Osteoblast (primary cell): ENCODE measurements at places on chromosomes 1 and 21. TPM values are rescaled to one million over a fixed set of nuclear protein-coding genes. Genes with fewer than 3 reads are reported as not detected.

DNA sequence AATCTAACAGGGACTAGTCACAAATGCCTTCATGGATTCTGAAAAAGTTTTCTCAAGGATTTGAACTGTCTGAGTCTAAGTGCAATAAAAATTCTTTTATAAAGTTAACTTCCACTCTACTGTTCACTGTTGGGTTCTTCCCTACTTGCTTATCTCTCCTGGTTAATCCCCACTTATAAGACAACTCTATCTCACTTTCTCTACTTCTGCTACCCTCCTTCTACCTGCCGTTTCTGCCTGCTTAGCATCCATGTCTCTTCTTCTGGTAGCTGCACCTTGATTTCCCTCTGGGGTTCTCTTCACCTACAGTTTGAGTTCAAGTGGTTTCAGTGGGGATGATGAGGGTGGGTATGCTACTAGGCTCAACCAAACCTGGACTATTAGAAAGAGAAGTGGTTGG lies 6.0 kb downstream of the TSHB start:
- no peak for DNase-seq
- no peaks in the 10 kb centered on the region for H3K36me3 ChIP-seq
- H3K27me3 ChIP-seq: peaks cover 30% of the 10 kb centered on the region

DNA sequence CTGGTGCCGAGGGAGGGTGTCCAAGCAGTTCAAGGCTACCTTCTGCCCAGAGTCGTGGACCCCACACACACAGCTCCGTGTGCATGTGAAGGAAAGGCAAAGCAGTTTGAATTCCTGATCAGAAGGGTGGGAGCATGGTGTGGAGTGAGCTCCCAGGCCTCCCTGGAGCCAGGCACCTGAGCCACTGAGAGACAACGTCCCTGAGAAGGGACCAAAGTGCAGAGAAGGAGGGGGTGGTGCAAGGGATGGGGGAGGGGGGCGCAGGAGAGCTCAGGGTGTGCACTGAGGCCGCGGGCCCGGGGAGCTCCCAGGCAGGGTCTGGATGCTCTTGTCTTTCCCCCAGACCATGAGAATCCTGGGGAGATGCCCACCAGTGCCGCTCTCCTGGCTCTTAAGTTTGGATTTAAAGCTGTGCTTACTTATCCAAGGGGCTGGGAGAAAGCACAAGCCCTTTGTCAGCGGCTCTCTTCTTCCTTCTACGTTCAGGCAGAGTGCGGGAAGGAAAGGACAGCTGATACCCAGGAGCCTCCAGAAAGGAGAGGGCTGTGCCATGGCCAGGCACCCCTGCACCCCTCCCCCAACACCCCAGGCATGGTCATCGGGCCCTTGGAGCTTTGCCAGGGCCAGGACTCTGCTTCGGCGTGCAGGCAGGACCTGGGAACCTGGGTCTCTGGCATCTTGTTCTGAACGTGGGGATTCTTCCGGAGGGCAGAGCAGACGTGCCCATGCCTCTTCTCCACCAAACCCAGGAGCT lies 24.1 kb downstream of the ACTA1 start:
- no peaks in the 10 kb centered on the region for H3K36me3 ChIP-seq
- H3K27me3 ChIP-seq: peaks cover 36% of the 10 kb centered on the region
- H3K4me1 ChIP-seq: peaks cover 6% of the 10 kb centered on the region
- DNase-seq: peak; percentile 52

The AGMAT gene
- total RNA-seq: 2.2 and 2.7 TPM in 2 replicates

GRCh38 chr1:33949570-33949969 lies 85.7 kb downstream of the HMGB4 start:
- H3K27ac ChIP-seq: no peak overlapping the region
- no peak overlapping the region for H3K4me3 ChIP-seq
- no peaks in the 10 kb centered on the region for H3K36me3 ChIP-seq
- no peaks in the 10 kb centered on the region for H3K4me1 ChIP-seq
- H3K27me3 ChIP-seq: no peaks in the 10 kb centered on the region
- no peak for DNase-seq

- no peak for DNase-seq
- H3K36me3 ChIP-seq: peaks cover 47% of the 10 kb centered on the region
- no peak overlapping the region for H3K4me3 ChIP-seq
These were observed 65.9 kb upstream of the LBR start for GRCh38 chr1:225493591-225494246.

- H3K4me3 ChIP-seq: no peak overlapping the region
- H3K36me3 ChIP-seq: no peaks in the 10 kb centered on the region
- H3K27me3 ChIP-seq: no peaks in the 10 kb centered on the region
- peak overlapping the region; percentile 66 for H3K27ac ChIP-seq
- DNase-seq: no peak
- peaks cover 25% of the 10 kb centered on the region for H3K4me1 ChIP-seq
These were observed 716.2 kb downstream of the NCAM2 start for GRCh38 chr21:21714426-21714825.

DNA sequence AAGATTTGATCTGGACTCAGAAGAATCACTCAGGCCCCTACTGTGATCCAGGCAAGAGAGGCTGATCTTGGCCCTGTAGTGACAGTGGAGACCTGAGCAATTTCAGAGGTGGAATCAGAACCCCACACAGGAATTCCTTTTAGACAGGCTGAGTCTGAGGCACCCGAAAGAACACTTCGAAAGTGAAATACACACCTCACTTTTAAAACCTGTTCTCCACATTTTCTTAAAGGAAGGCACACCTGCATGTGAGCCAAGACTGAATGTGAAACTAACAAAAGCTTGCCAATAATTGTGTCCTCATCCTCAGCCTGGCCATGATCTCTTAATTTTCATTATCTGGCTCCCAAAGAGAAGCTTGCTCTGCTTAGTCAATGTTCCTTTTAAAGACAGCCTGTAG lies 32.2 kb downstream of the SIPA1L2 start:
- H3K27me3 ChIP-seq: no peaks in the 10 kb centered on the region
- H3K36me3 ChIP-seq: no peaks in the 10 kb centered on the region
- no peak overlapping the region for H3K27ac ChIP-seq
- no peak overlapping the region for H3K4me3 ChIP-seq
- no peaks in the 10 kb centered on the region for H3K4me1 ChIP-seq

DNA sequence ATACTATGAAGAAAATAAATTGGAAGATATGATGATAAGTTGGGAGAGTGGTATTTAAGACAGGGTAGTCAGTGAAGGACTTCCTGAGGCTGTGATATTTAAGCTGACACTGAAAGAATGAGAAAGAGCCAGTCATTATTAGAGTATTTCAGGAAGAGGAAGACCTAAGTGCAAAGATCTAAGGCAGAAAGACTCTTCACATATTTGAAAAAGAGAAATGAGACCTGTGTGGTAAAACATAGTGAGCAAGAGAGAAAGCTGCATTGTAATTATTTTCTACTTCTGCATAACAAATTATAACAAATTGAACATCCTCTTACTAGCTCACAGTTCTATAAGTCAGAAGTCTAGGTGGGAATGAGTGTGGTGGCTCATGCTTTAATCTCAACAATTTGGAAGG lies 34.6 kb upstream of the DOCK7 start:
- H3K4me1 ChIP-seq: peaks cover 35% of the 10 kb centered on the region
- no peak overlapping the region for H3K4me3 ChIP-seq
- H3K36me3 ChIP-seq: no peaks in the 10 kb centered on the region
- DNase-seq: no peak

GRCh38 chr21:17900990-17901385 lies 81.8 kb upstream of the C21orf91 start:
- no peaks in the 10 kb centered on the region for H3K36me3 ChIP-seq
- peaks cover 3% of the 10 kb centered on the region for H3K4me1 ChIP-seq
- DNase-seq: no peak
- peaks cover 2% of the 10 kb centered on the region for H3K27me3 ChIP-seq

The IFNGR2 gene
- 60.1 and 63.1 TPM in 2 replicates for total RNA-seq

The ZYG11B gene
- total RNA-seq: 60.8 and 66.6 TPM in 2 replicates

DNA sequence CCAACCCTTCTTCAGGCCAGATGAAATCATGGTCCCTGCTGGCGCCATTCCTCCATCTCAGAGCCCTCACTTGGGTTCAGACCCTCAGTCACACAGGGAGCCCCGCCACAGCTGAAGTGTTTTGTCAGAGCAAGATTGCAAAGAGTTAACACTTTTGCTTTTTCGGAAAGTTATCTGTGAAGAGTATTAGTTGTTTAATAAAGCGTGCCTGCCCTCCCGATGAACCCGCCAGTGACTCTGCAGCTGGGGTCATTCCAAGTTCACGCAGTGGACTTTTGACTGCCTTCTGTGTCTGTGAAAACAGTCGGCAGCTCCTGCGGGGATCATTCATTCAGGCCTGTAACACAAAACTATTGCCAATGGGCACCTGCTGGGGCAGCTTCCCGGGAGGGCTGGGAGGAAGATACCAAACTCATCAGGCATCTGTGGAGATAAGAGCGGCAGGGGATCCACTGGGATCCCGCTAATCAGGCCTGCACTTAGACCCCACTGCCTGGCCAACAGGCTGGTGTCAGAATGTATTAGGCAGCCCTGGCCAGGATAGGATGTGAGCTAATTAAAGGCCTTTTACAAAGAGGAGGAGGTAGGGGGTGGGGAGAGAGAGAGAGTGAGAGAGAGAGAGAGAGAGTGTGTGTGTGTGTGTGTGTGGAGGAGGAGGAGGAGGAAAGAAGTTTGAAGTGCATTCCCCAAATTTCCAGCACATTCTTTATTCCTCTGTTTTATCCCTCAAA lies 184.5 kb downstream of the DHRS3 start:
- H3K4me1 ChIP-seq: peaks cover 51% of the 10 kb centered on the region
- H3K27me3 ChIP-seq: no peaks in the 10 kb centered on the region
- peak overlapping the region; percentile 65 for H3K27ac ChIP-seq
- peaks cover 4% of the 10 kb centered on the region for H3K36me3 ChIP-seq
- no peak overlapping the region for H3K4me3 ChIP-seq

DNA sequence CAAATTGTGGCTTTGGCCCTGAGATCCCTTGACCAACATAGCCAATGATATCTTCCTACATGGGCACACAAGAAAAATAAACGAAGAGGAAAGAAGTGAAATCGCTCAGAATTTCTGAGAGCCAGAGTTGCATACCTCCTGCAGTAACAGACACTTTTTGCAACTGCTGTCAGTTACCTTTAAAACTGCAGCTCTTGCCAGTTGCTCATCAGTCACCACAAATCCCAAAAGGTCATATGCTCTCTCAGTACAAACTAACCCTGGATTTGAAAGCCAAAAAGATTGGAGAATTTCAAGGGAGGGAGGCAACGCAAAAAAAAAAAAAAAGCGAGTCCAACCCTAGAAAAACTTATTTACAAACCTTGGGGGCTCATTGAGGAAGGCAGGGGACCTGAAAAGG lies 47.2 kb upstream of the DNAH14 start:
- H3K27me3 ChIP-seq: peaks cover 9% of the 10 kb centered on the region
- H3K4me3 ChIP-seq: no peak overlapping the region
- no peak overlapping the region for H3K27ac ChIP-seq
- no peak for DNase-seq

DNA sequence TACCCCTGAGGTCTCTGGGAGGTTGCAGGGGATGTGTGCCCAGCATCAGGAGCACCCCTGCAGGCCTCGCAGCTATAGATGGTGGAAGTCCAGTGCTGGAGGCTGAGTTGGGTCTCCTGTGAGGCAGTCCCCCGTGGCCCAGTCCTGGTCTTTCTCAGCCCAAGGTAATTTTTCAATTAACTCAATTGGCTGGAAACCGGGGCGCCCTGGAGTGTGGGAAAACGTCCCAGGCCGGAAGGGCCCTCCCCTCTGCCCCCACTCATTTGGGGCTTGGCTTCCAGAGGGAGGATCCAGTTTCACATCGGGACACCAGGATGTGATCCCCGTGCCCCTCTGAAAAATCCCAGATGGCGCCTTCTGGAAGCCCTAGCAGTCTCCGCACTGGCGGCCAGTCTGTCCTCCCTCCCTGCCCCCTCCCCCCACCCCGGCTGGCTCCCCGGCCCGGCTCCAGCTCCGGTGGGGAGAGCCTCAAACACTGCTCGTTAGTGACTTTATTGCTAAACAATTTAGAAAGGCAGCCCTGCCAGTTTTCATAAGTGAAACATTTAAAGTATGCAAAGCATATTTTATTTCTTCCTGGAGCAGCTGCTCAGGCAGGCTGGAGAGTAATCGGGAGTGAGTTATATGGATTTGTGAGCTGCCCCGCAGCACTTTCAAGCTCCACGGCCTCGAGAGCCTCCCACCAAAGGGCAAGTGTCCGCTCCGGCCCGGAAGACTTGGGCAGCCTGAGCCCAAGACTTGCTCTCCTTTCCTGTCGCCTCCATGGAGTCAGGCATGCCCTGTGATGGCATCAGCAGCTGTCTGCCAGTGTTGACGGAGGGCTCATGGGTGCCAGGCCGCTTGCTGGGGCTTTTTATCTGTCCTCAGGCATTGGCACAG lies 208.2 kb upstream of the TMEM51 start:
- peaks cover 47% of the 10 kb centered on the region for H3K4me1 ChIP-seq
- peak overlapping the region; percentile 95 for H3K27ac ChIP-seq
- no peaks in the 10 kb centered on the region for H3K36me3 ChIP-seq
- peak overlapping the region; percentile 67 for H3K4me3 ChIP-seq
- DNase-seq: peak; percentile 93

The KIAA1614 gene
- 11.8 and 12.7 TPM in 2 replicates for total RNA-seq

GRCh38 chr21:41241341-41241740 lies 73.4 kb downstream of the BACE2 start:
- H3K36me3 ChIP-seq: peaks cover 19% of the 10 kb centered on the region
- no peak overlapping the region for H3K4me3 ChIP-seq
- H3K27me3 ChIP-seq: no peaks in the 10 kb centered on the region
- H3K4me1 ChIP-seq: no peaks in the 10 kb centered on the region

- no peak overlapping the region for H3K4me3 ChIP-seq
- no peaks in the 10 kb centered on the region for H3K27me3 ChIP-seq
- DNase-seq: peak; percentile 11
- no peak overlapping the region for H3K27ac ChIP-seq
- no peaks in the 10 kb centered on the region for H3K4me1 ChIP-seq
These were observed 28.3 kb upstream of the VPS13D start for GRCh38 chr1:12201352-12202189.

DNA sequence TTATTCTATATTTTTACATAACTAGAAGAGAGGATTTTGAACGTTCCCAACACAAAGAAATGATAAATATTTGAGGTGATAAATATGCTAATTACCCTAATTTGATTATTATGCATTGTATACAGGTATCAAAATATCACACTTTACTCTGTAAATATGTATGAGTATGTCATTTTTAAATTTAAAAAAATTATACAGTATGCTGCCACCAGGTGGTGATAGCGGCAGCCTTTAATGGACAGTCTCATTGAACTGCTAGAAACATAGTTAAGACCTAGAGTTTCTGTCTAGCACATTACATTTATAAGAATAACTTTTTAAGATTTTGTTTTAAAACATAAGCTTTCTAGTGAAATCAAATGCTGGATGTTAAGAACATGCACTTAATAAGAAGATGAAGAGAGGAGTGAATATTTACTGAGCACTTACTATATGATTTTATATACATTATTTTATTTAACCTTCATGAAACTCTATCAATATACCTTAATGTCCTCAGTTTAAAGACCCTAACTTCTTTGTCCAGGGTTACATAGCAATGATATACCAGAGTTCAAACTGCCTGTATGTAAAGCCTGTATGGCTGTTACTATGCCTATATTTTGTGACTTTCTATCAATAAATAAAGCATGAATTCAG lies 207.1 kb downstream of the NUF2 start:
- no peak overlapping the region for H3K4me3 ChIP-seq
- no peaks in the 10 kb centered on the region for H3K36me3 ChIP-seq
- no peaks in the 10 kb centered on the region for H3K4me1 ChIP-seq
- no peak overlapping the region for H3K27ac ChIP-seq
- H3K27me3 ChIP-seq: no peaks in the 10 kb centered on the region

The ELF3 gene
- under 0.01 TPM in 2 replicates for total RNA-seq
